OCI-LY7 (cell line): ENCODE measurements at places on chromosomes 2 and 18. TPM values are rescaled to one million over a fixed set of nuclear protein-coding genes. Genes with fewer than 3 reads are reported as not detected.

The SIX3 gene
- total RNA-seq = not detected in 2 replicates

DNA sequence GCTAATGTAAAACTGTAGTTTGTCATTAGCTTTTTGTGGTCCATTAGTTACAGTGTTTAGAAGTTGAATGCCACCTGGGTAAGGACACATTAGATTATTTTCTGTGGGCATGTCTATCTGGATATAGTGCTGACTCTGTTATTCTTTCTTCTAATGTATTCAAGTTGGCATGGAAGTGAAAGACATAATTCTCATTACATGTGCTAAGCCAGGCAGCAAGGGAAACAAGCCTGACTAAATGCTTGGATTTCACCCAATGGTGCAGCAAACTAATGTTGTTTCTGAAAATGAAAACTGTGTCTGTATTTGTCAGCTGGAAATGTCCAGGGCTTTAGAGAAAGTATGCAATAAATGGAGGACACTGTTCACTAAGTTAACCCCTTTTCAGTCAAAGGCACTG lies 100.7 kb downstream of the NUP35 start:
- no peak for DNase-seq

- DNase-seq = peak; percentile 88
Measured at GRCh38 chr2:38498045-38498481, 104.7 kb downstream of the HNRNPLL start.

GRCh38 chr18:49460976-49461601 lies 644 bp upstream of the DYM start:
- DNase-seq = no peak

The CHRNG gene
- total RNA-seq = not detected in 2 replicates

- DNase-seq = no peak
Measured at GRCh38 chr2:60262178-60262577, 291.3 kb downstream of the BCL11A start.

GRCh38 chr2:96881349-96882195 lies 11.7 kb upstream of the SEMA4C start:
- no peak for DNase-seq
